ENCODE measurements at places on chromosomes 7 and 10.

DNA sequence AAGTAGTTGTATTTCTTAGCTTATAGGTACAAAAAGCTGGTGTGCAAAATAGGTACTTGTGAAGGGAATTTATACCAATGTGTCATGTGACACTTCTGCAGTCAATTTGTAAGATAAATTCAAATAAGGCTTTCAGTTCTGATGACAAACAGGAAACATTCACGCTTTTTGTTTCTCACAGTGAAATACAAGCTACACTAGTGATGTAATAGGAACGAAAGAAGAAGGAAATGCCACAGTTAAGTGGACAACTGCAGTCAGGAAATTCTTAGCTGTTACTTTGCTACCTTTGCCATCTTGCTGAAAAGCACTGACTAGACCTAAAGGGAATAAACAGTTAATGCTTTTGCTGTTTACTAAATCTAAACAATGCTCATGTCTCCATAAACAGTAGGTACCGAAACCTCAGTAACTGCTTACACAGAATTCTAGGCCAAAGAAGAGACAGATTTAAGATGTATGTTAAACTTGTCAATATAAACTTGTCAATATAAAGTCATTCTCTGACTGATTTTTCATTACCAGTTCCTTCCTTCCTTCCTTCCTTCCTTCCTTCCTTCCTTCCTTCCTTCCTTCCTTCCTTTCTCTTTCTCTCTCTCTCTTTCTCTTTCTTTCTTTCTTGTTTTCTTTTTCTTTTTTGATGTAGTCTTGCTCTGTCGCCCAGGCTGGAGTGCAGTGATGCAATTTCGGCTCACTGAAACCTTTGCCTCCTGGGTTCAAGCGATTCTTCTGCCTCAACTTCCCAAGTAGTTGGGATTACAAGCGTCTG lies 10.1 kb downstream of the OTUD1 start:
- DNase-seq, result no peak

DNA sequence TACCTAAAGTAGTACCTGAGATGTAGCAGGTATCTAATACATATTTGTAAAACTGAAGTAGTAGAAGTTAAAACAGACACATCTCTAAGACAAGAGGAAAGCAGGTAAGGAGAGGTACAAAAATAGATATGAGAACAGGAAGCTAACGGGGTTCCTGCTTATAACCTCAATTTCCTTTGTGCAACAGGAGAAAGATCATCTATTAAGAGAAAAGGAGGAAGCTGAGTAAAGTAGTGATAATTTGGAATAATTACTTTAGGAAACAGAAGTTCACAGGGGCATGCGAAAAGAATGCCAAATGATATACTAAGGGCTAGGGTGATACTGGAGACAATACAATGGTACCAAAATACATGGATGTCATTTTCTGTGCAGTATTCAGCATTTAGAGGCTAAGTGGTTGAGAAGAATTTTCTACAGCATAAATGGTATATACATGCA lies 108.7 kb downstream of the NRBF2 start:
- no peak for DNase-seq

DNA sequence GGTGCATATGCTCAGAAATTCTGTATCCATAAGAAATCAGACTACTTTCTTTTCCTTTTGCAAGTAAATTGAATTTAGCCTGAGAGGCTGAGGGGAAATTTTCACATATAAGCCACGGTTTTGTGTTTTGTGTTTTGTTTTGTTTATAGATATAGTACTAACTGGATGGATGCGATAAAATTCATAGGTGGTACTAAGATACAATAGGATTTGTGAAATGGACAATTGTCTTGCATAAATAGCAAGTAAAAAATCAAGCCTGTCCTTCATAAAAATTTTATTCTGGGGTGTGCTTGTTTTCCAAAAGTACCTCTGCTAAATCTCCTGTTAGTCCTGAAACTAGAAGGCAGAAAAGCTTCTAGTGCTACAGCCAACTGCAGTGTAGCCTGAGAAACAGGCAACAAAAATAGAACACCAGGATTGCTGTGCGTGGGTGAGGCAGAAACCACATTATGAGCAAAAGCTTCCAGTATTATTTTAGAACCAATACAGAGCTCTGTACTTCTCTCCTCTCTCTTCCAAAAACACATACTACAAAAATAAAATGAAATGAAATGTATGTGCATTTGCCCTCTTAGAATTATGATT lies 634 bp upstream of the HDAC9 start:
- no peak for DNase-seq

DNA sequence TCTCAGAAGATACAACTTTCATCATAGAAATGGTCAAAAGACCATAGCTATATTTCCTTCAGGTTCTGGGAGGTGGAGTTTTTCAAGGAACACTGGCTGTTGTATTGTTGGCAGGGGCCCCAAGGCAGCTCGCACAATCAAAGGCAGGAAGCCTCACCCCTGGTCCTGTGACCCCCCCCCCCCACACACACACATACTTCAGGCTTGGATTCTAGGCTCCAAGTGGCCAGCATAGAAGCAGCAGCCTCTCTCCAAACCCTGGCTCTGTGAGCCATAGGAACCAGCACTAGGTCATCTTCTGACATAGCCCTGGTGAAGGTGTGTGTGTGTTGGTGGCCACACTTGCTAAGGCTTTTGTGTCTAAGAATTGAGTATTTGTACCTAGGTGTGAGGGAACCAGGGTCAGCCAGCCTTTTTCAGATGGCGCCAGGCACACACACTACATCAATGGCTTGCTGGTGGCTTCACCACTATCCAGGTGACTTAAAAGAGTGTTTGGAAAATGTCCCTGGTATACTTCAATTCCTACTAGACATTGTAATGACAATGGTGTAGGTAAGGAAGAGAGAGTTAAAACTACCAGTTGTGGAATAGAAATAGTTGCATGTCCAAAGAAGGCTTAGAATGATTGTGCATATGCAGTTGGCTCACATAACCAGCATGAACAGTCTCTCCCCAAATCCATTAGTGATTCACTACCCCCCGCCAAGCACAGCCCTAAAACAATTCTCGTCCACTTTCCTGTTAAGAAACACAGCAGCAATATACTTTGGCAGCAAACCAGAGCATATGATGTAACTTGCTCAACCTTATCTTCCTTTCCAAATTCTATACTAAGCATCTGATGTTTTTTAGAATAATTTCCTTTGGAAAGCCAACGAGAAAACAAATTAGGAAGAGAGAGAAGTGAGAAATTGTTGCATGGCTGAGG lies 91.3 kb downstream of the AVL9 start:
- no peak for DNase-seq

DNA sequence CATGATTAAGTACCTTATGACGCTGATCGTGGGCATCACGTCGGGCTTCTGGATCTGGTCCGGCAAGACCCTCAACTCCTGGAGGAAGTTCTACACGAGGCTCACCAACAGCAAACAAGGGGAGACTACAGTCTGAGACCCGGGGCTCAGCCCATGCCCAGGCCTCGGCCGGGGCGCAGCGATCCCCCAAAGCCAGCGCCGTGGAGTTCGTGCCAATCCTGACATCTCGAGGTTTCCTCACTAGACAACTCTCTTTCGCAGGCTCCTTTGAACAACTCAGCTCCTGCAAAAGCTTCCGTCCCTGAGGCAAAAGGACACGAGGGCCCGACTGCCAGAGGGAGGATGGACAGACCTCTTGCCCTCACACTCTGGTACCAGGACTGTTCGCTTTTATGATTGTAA lies 2.5 kb downstream of the FZD1 start:
- no peak for DNase-seq

GRCh38 chr7:28078036-28078901 lies 102.3 kb downstream of the JAZF1 start:
- DNase-seq, result no peak

DNA sequence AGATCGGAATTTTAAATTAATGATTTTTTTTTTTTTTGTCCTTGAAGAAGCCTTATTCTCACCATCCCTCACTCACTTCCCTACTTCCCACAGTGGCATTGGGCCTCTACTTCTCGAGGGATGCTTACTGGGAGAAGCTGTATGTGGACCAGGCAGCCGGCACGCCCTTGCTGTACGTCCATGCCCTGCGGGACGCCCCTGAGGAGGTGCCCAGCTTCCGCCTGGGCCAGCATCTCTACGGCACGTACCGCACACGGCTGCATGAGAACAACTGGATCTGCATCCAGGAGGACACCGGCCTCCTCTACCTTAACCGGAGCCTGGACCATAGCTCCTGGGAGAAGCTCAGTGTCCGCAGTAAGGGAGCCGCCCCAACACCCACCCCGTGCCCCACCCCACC lies 23.5 kb downstream of the RET start:
- no peak for DNase-seq

- no peak for DNase-seq
These were observed 1.6 kb downstream of the EMX2 start for GRCh38 chr10:117544004-117544701.

GRCh38 chr7:107228291-107228690 lies 59.5 kb downstream of the HBP1 start:
- DNase-seq, result no peak

- DNase-seq, result no peak
These were observed 20.0 kb downstream of the SMKR1 start for GRCh38 chr7:129522088-129522970.

DNA sequence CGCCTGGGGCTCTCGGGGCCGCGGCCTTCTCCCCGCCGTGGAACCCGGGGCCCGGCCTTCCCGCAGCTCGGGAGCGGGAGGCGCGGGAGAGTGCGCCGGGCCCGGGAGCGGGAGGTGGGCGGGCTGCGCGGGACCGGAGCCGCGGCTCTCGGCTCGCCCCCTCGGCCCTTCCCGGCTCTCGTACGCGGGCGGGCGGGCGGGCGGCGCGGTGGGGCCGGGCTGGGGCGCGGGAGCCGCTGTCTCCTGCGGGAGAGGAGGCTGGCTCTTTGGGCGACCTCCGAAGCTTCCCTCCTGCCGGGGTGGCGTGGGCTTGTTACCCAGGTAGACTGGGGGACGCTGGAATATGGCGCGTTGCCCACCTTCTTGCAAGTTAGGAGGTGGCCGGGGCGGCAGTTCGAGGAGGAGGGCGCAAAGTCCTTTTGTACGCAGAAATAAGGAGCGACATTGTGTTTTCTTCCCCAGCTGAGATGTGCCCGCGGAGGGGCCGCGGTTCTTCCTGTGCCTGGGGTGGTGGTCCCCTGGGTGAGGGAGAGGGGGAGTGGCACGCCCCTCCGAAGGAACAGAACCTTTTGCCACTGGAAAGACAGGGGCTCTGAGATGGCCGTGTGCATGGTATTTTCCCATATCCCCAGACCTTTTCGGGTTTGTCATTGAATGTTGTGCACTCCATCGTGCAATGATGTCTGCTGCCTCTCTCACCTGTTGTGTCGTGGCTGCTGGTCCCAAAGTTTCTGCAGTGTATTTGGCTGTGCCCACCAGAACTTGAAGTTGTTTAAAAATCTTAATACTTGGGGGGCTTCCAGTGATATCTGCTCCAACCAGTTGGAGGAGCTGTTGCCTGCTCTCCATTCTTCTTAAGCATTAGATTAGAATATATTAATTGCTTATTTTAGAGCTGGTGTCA lies 844 bp downstream of the NRF1 start:
- DNase-seq, result no peak

- DNase-seq, result no peak
These were observed 50.4 kb upstream of the FAM3C start for GRCh38 chr7:121446526-121446925.

Data from stimulated activated CD4-positive, alpha-beta T cell treated with anti-CD3 and anti-CD28 coated beads, TNF-alpha, amount 100 ng/mL, for 1 hour (primary cell).